ENCODE measurements at places on chromosomes 12 and 14.
A peak's percentile ranks its signal among the peaks of the same experiment; 100 is the strongest.

DNA sequence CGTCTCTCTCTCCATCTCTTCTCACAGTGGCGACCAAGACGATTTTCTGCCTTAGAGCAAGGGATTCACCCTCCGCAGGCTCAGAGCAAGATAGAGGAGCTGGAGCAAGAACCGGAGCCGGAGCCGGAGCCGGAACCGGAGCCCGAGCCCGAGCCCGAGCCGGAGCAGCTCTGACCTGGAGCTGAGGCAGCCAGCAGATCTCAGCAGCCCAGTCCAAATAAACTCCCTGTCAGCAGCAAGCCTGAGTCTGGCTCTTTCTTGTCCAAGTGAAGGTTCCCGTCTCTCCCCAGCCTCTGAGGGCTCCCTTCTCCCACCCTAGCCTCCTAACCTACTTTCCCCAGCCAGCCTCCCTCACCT, 5.9 kb downstream of the LAG3 start:
- DNase-seq: no peak

GRCh38 chr12:86663716-86664115, 407.5 kb upstream of the MGAT4C start:
- no peak for DNase-seq

DNA sequence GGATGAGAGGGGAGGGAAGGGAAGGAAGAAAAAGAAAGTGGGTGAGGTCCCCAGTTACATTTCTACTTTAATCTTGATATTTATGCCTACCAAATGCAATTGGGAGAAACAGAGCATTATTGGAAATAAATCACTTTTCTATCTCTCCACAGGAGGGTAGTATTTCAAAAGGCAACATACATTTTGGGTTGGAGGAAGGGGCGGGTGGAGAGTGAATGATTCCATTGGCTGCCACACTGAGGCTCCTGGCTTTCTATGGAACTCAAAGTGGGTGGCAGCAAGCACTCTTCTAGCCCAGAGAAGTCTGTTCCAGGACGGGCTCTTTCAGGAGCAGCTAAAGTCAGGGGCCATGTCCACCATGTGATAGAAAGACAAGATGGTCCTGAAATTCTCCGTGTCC, 441.3 kb downstream of the DAD1 start:
- no peak for DNase-seq

GRCh38 chr14:78074561-78074960, 95.6 kb upstream of the NRXN3 start:
- no peak for DNase-seq

DNA sequence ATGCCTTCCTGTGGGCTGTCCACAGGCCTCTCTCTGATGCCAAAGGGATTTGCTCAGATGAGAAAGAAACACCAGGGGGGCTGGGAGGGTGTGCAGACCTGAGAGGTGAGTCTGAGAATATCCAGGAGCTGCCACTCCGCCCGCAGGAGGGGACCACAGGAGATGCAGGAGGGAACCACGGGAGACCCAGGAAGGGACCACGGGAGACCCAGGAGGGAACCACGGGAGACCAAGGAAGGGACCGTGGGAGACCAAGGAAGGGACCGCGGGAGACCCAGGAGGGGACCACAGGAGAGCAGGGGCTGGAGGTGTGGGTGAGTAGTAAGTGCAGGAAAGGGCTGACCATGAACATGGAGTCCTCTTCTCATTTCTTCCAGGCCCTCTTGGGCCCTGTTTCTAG, 74.6 kb upstream of the SFSWAP start:
- DNase-seq: no peak

DNA sequence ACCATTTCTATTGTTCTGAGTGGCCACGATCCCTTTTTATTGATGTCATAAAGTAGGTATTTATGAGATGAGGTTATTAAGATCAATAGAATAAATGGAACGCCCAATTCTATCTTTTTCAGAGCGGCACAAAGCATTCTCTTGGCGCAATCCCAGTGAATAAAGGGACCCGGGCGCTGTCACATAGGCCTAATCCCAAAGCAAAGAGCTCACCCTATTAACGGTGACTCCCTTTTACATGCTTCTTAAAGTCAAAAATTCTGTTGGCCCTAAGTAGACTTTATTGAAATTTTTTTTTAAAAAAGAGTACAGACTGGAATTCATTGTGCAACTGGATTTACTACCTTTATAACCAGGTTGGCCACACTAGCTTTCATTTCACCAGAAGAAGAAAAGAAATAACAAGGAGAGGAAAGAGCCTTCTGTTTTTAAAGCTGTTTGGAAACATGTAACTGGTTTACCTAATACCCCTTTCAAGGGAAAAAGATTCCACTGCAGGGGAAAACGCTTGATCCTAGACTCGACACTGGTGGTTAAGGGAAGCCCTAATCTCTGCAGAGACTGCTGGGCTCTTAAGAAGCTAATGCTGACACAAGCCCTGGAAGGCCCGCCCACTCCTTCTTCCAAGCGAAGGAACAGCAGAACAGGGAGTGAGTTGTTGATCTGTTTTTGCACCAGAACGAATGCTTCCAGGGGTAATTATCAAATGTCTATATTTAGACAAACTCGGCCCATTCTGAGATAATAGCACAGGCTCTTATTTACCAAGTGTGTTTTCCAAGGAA, 381.2 kb downstream of the BCL11B start:
- no peak for DNase-seq

DNA sequence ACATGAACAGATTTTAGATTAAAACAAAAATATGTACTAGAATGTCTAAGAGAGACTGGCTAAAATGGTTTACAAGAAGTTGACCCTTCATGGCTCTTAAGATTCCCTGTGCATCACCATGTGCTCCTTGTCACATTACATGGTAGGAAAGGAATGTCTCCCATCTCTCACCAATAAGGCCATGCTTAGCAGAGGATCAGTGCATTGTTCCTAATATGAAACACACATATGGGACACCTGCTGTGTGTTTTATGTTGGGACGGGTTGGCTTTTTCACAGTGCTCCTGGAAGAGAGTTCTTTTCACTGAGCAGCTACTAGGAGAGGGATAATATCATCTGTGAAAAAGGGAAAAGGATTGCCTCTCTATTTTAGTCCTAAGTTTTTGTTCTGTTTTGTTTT, 9.6 kb downstream of the PFKM start:
- no peak for DNase-seq

DNA sequence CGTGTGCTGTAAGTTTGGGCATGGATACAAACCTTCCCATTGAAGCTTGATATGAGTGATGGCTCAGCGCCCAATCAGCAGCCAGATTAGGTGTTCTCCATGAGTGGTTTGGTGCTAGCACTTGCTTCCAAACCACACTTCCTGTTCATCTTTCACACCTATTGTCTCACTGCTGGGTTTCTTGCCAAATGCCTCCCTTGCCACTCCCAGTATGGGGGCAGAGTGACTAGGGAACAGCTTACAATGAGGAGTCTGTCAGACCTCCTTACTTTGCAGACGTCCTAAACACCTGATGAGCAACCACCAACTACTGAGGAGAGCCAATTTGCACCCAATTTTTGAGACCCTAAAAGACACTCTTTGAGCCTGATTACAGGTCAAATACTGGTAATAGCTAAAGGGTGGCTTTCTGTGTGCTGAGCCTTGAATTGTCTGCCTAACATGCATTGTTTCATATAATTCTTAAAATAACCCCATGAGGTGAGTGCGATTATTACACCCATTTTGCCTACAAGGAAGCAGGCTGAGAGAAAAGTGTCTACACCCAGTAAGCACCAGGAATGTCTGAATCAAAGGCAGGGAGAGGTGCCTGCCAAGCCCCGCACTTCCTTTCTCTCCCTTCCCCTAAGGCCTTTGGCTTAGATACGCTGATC, 48.4 kb upstream of the FOS start:
- peak; percentile 49 for DNase-seq
